ENCODE measurements at places on chromosomes 1 and 21. TPM values are rescaled to one million over a fixed set of nuclear protein-coding genes. Genes with fewer than 3 reads are reported as not detected.

Gene PRMT6
- total RNA-seq = 14.4 TPM

Gene ATF3
- total RNA-seq = 6.6 TPM

Gene RHBDL2
- 0.91 TPM for total RNA-seq

Gene PFKFB2
- 5.5 TPM for total RNA-seq

Gene SLX9
- 12.8 TPM for total RNA-seq

Gene ZNF695
- total RNA-seq = 0.79 TPM

Gene LMO4
- total RNA-seq = 55.0 TPM

Gene TRABD2B
- 0.59 TPM for total RNA-seq

Gene IL19
- total RNA-seq = not detected

Gene DNAJC11
- total RNA-seq = 44.4 TPM

Gene LHX8
- not detected for total RNA-seq

Gene TIPRL
- total RNA-seq = 26.4 TPM

Gene SEC16B
- 2.5 TPM for total RNA-seq

Gene AMPD1
- total RNA-seq = not detected

Gene PGLYRP3
- total RNA-seq = not detected

Gene PYHIN1
- not detected for total RNA-seq

Gene TCHHL1
- total RNA-seq = not detected

Gene MARK1
- 1.2 TPM for total RNA-seq

Gene PTCH2
- 0.33 TPM for total RNA-seq

Gene TMEM240
- 4.0 TPM for total RNA-seq

Gene LAMB3
- total RNA-seq = 40.1 TPM

Gene PACC1
- total RNA-seq = 17.1 TPM

Gene LRRC7
- total RNA-seq = not detected

Gene IGSF9
- total RNA-seq = not detected

Gene HENMT1
- total RNA-seq = 1.9 TPM

Gene KRTAP26-1
- not detected for total RNA-seq

Gene RNU1-3
- total RNA-seq = under 0.01 TPM

Gene CD2
- total RNA-seq = not detected

Gene C1orf94
- total RNA-seq = not detected

Gene PROK1
- total RNA-seq = not detected

Gene SLC66A1
- 31.2 TPM for total RNA-seq

Gene LIN9
- 1.9 TPM for total RNA-seq

Gene LBR
- total RNA-seq = 14.1 TPM

Gene CD164L2
- total RNA-seq = not detected

Gene JAM2
- total RNA-seq = 3.3 TPM

Gene LAMC2
- total RNA-seq = 3.4 TPM

Gene PIGK
- total RNA-seq = 54.9 TPM

Gene AMIGO1
- total RNA-seq = 4.9 TPM

Gene ELAPOR1
- total RNA-seq = 0.39 TPM

Gene TCHH
- 0.03 TPM for total RNA-seq

Gene DENND2C
- 3.0 TPM for total RNA-seq

Gene RGSL1
- total RNA-seq = not detected

Gene HES3
- not detected for total RNA-seq

Gene FAM43B
- 0.13 TPM for total RNA-seq

Gene ASPM
- total RNA-seq = 4.3 TPM

Gene NTMT2
- not detected for total RNA-seq

Gene RCAN3
- 4.2 TPM for total RNA-seq

Gene NLRP3
- 0.33 TPM for total RNA-seq

Gene CXADR
- total RNA-seq = 0.91 TPM

Gene RHCE
- total RNA-seq = 1.0 TPM
